Activated T-helper 9 cell treated with anti-CD3 and anti-CD28 coated beads, Interleukin-2, amount 50 U/mL, for 16 hours (primary cell): ENCODE measurements at places on chromosomes 7 and 10.

DNA sequence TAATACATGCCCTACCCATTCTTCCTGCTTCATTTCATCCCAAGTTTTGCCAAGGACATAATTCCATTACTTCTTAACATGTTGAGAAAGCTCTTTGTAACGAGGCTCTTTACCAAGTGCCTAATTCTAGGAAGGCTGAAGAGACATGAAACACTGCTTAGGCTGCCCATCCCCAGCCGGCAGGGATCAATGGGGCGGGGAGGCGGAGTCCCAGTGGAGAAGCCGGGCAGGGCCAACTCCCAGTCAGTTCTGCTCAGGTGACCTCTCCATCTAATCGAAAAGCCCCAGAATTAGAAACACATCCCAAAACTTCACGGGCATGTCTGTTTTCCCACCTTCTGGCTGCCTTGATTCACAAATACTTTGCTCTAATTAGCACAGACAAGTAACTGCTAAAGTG is 89.5 kb upstream of the LYZL1 start:
- no peak for DNase-seq

GRCh38 chr7:143975617-143976016 is 21.0 kb downstream of the OR2F1 start:
- DNase-seq: no peak

DNA sequence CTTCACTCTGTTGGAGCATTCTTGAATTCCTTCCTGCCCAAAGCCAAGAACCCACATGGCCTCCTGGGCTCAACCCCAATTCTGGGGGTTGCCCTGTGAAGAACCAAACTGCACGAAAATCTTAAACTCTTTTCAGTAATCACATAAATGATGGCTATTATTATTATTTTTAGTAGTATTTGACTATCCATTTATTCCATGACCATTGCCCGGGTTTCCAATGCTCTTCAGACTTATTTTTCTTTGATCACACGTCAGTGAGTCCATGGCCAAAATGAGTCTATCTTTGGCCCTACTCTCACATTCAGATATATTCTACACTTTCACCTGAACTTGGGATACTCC is 185.9 kb downstream of the AVL9 start:
- DNase-seq: no peak

GRCh38 chr7:94440451-94441039 is 45.9 kb downstream of the COL1A2 start:
- no peak for DNase-seq

DNA sequence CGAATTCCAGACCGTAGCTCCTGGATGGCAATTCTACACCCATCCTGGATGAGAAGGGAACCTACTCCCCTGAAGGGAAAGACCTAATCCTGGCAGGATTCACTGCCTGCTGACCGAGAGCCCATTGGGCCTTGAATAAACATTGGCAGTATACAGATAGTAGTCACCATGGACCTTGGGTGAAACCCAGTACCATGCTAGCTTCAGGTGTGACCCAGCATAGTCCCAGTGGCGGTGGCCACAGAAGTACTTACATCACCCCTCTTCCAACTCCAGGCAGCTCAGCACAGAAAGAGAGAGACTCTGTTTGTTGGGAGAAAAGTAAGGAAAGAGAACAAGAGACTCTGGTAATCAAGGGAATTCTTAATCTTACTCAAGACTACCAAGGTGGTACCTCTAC is 97.2 kb upstream of the SLC13A1 start:
- DNase-seq: no peak

DNA sequence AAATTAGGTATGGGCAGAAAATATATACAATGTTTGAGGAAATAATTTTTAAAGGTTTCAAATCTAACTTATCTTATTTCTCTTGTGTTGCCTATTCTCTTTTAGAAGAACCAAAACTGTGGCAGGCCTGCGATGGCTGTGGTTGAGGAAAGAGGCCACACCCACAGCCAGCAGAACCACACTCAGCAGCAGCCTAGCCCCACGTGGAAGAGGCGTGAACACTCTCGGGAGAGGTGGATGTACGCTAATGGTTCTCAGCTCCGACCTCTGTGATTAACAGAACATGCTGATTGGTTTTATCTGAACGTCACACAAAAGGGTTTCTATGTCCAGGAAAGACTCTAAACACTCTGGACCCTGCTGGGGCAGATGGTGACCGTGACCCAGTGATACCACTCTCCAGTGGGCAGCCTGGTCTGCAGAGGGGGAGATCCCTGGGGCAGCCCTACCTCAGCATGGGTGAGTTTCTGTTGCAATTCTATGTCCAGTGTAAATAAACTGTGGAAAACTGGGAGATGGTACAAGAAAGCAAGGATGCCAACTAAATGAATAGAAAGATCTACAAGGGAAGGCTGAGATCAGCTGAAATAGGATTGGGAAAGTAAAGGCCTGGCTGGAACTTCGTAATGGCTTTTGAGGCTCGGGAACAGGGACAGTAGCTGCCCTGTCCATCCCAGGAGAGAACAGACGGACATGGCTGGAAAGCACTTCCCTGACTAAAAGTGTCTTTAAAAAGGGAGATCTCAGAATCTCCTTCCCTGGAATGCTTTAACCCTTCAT is 26.6 kb downstream of the DIP2C start:
- no peak for DNase-seq

GRCh38 chr10:127973791-127974311 is 66.9 kb downstream of the PTPRE start:
- DNase-seq: no peak

- no peak for DNase-seq
These were observed 23.2 kb downstream of the STMP1 start for GRCh38 chr7:135685306-135686084.

- DNase-seq: no peak
These were observed 11.1 kb downstream of the CHST3 start for GRCh38 chr10:71975087-71975870.

DNA sequence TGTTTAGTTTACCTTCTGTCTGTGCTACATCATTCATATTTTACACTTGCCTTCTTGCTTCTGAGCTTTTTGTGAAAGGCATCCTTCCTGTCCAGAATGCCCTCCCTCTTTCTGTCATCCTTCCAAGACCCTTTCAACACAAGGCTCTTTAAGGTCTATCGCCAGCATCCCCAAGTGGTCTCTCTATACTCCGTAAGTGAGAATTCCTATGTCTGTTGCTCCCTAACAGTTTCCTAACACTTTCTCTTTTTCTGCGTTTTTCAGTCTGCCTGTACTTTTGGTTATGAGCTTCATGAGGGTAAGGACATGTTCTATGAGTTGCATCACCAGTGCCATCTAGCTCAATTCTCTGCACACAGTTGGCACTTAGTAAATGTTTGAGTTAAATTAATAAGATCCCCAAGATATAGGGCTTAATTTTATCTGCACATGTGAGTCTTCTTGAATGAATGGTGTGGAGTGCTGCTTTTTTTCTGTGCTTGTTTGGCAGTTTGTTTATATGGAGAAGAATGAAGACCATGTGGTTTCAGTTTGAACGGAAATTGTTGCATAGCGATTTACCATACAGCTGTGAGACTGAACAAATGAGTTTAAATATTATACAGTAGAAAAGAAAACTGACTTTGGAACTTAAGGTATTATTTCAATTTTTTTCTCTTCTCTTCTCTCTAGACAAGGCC is 29.4 kb downstream of the RABGEF1 start:
- DNase-seq: no peak

- no peak for DNase-seq
These were observed 45.2 kb downstream of the GPR141 start for GRCh38 chr7:37728747-37729146.

DNA sequence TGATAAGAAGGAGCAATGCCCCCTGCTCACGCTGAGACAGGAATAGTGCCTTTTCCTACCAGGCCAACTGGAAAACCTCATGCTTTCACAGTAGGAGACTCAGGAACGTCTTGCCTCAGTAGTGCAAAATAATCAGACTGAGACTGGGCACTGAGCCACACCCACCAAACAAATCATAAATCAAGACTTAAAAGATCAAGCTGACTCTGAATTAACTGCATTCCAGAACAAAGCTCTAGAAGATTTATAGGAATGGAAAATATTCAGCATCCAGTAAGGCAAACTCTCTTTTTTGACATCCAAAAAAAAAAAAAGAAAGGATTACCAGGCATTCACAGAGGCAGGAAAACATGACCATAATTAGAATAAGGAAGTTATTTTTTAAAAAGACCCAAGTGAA is 30.5 kb upstream of the SLC18A3 start:
- DNase-seq: no peak

- DNase-seq: no peak
These were observed 4.6 kb downstream of the LFNG start for GRCh38 chr7:2523941-2524807.

DNA sequence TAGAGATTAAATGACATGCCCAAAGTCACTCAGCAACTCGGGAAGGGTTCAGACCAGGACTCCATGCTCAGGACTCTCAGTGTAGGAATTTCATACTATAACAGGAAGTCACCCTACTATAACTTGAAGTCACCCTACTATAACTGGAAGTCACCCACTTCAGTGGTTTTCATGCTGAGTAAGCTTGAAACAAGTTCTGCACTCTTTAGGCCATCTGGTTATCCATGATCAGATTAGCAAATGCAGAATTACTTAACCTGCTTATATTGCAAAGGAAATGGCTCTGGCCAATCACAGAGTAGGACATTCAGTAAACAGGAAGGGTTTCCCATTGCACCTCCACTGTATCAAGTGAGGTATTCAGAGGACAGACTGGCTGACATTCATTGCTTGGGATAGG is 1240.4 kb downstream of the GATA3 start:
- DNase-seq: no peak

DNA sequence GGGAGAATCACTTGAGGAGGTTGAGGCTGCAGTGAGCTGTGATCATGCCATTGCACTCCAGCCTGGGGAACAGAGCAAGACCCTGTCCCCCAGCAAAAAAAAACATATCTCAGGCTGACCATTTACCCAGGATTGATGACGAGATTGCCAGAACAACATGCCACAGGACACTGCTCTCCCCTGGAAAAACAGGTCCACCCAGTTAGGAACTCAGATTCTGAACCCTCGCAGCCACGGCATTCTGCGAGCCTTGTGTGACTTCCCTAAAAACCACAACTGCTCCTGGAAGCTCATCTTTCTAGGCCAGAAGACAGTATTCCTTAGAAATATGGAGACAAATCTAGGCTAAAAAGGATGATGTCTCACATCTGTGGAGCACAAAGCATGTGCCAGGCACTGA is 42.1 kb upstream of the SH2B2 start:
- no peak for DNase-seq

DNA sequence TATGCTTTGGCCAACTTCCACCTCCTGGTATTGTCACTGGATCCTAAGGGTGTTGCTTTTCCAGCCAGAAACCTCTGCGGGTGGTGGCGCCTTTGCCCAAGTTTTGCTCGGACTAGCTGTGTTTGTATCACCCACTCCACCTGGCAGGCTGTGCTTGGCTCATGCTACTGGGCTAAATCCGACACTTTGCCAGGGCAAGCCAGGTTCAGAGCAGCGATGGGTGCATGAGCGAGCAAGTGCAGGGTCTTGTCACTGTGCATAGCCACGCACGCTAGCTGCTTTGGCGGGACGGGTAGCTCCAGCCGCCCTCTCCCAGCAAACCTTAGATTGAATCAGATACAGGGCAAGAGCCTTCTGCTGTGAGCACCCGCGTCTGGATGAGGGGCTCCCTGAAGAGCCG is 737.5 kb downstream of the PCDH15 start:
- DNase-seq: no peak

- DNase-seq: no peak
These were observed 8.8 kb downstream of the AASS start for GRCh38 chr7:122135275-122135674.

DNA sequence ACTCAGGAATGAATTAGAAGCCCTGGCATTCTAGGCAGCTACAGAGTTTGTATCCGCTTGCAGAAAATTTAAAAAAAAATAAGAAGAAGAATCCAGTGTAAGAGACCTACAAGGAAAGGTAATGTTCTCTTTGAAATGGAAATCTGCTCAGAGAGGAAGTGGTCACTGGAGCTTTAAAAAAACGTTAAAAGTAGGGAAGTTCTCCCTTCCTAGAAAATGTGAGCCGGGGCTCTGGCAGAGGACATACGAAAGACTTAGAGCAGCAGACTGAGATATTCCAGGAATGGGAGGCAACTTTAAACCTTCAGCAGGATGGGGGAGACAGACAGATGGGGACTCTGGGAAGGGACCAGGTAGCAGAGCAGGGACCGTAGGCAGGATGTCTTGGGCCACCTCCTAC is 149.4 kb upstream of the NPS start:
- DNase-seq: no peak

- DNase-seq: no peak
These were observed 23.7 kb downstream of the CRPPA start for GRCh38 chr7:16397501-16398145.

DNA sequence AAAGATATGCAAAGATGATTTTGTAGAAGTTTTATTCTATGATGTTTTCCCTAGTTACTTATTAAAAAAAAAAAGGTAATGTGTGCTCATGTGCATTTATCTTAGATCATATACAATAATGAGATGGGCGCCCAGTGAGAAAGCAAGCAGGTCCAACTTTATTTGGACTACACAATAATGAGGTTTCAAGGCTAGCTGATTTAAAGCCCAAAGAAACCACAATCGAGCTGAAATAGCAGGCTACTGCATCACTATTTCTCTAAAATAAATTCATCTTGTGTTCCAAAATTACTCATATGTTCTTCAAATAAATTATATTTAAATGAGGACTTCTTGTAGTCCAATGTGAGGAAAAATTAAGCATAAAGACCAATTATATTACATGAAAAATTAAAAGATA is 110.1 kb downstream of the JMJD1C start:
- no peak for DNase-seq

- no peak for DNase-seq
These were observed 438.8 kb downstream of the HTR7 start for GRCh38 chr10:90418869-90419652.

DNA sequence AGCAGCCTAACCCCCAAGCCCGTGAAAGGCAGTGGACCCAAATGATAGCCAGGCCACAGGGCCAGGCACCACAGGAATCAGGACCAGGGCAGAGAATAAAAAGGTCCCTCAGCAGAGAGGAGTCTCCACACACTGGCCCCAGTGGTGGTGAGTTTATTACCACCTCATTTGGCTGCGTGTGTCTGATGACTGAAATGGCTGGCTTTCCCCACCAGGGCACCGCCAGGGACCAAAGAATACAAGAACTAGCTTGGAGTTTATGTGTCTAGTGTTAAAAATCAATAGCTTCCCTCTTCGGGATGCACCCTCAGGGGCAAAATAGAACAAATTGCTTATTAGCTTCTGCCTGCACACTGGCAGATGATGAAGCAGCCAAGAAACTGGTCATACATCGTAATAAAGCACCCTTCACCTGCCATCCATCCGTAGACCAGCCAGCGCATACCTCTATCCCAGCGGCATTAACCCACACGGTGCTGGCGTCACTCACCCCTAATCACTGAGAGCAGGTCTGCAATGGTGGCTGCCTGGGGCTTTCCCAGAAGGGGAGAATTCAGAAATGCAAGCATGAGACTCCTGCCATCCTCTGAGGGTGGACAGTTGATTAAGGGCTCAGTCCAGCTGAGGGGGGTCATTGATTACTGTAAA is 223.7 kb upstream of the ZMIZ1 start:
- DNase-seq: no peak
